ENCODE measurements at places on chromosomes 6 and 20.

- no peak for DNase-seq
Measured at GRCh38 chr6:107396211-107396610, 63.2 kb downstream of the PDSS2 start.

DNA sequence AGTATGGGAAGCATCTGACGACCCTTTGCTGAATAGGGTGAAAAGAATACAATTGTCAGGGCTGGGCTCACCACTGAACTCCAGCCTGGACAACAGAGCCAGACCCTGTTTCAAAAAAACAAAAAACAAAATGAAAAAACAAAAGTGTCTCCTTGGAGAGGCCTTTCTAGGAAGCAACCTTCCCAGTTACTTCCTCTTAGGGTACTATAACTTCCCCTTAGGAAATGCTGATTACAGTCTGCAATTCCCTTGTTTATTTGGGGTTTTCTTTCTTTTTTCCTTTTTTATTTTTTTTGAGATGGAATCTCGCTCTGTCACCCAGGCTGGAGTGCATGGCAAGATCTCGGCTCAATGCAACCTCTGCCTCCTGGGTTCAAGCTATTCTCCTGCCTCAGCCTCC, 20.5 kb upstream of the TTPAL start:
- no peak for DNase-seq

DNA sequence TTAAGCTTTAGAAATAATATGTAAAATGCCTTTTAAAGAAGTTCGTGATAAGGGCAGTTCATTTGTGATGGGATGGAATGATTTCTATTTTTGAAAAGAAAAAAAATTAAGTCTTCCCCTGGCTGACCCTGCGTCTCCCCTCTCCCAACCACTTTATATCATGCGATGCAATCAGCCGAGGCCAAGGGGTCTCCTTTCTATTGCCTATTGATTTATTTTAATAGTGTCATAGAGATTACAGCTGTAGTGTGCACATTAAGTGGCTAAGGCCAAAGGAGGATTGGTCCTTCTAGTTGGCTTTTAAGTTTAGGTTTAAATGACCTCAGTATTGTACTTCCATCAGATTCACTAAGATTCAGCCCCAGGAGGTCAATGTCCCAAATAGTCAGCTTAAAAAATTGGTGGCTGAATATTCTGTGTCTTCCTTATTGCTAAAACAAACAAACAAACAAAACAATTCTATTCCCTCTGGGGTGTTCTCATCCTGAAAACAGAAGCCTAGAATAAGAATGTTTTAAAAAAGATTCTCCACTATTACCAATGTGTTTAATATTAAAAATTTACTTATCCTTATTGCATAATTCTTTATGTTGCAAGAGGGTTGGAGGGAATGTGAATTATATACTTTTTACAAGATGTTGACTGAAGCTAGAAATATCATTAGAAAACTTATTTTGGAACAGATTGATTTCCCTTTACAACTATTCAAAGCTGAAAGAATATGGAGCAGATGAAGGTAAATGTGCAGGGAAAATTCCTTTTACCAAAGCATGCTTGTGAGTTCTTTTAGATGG, 359.1 kb downstream of the SAMD5 start:
- no peak for DNase-seq

DNA sequence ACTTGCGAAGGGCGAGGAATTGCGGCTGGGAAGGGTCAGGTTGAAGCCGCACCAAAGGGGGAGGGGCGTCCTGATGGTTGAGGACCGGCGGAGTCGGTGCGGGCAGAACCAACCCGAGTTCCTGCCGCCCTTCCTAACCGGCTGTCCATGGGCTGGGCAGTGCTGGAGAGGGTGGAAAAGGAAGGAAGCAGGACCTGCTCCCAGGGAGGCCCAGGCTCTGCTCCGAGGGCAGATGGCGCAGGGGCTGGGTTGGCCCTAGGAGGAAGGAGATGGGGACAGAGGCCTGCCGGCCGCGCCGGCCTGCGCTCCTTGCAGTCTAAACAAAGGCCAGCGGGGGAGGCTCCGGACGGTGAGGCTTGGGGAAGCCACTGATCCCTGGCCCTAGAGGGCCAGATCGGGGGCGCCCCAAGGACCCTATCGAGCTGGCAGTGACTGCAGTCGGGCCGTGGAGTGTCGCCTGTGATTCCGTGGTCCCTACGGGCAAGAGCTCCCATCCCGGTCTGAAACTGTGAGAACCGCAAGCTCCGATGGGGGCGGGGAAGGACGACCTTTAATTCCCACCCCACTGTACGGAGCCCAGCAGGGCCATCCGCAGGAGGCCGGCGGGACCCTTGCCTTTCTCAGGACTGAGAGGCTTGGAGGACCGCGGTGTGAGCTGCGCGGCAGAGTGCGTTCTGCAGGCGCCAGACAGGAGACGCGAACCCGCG, 39.4 kb downstream of the YTHDF1 start:
- no peak for DNase-seq

DNA sequence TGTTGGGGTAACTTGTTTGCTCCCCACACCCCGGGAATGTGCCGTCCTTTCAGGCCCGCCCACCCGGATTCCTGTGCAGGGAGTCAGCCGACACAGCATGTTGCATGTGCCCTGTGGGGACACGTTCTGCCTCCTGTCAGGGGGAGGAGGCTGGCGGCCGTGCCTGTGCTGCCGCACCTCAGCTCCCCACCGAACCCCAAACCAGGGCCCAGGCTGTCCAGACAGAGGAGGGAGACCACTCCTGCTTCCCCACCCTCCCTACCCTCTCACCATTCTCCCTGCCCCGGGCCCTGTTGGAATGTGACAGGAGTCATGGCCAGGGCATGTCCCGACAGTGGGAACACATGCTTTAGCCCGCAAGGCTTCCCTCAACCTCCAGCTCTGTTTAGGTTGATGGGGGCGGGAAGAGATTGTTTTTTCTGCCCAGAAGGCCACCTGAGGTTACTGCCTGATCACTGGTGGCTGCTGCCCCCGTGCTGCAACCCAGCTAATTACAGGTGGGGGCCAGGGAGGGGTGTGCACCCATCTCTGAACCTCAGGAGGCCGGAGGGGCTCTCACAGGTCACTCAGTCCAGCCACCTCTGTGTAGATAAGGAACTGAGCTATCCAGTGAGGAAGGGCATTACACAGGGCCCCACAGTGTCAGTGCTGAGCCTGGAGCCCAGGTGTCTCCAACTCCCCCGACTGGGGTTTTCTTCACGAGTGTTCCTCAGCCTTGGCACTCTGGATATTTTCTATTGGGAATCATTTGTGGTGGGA, 13.6 kb downstream of the LRRC73 start:
- DNase-seq = no peak

- no peak for DNase-seq
Measured at GRCh38 chr6:130134582-130134981, 88.2 kb downstream of the SAMD3 start.

GRCh38 chr6:167164261-167164660, 6.5 kb upstream of the GPR31 start:
- no peak for DNase-seq

DNA sequence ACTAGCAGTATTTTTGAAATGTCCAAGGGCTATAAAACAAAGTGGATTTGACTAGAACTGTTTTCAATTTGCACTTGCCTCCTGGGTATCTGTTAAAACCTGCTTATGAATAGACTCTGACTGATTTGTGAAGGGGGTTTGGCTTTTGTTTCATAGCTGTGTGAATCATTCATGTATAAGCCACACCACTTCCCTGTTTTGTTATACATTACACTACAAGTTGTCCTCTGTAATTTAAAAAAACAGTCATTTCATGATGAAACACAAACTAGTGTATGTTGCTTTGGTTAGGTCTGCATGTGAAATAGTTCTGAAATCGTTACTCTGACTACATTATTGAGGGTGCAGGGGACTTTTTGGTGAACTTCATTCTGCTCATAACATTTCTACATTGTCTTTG, 121.7 kb downstream of the NKAIN2 start:
- DNase-seq = no peak

GRCh38 chr6:44100088-44100550, 27.1 kb downstream of the MRPL14 start:
- no peak for DNase-seq
